Heart left ventricle (tissue), 16 donors: ENCODE measurements at places on chromosomes 4 and X. TPM values are rescaled to one million over a fixed set of nuclear protein-coding genes. Genes with fewer than 3 reads are reported as not detected.

TMPRSS11F gene
- not detected for total RNA-seq

RPS6KA3 gene
- 40.2 TPM for total RNA-seq

GAGE12E gene
- not detected for total RNA-seq

ZNF185 gene
- 0.93 TPM for total RNA-seq

GYPB gene
- not detected for total RNA-seq
